ENCODE measurements at places on chromosomes 4 and X.

DNA sequence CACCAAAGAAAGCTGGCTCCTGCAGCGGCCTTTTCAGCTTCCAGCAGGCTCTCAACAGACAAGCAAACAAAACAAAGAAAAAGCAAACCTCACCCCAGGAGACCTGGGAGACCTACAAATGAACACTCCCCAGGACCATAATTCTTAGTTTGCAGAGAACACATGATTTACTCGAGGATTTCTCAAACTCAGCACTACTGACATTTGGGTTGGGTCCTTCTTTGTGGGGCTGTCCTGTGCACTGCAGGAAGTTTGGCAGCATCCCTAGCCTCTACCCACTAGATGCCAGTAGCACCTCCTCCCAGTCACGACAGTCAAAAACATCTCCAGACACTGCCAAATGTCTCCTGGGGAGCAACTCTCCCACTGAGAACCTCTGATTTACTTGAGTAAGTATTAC, 21.9 kb downstream of the APOO start:
- DNase-seq, result no peak

- DNase-seq, result no peak
These were observed 109.6 kb upstream of the FTHL17 start for GRCh38 chrX:31181377-31182000.

- DNase-seq, result no peak
These were observed 542 bp downstream of the RNF150 start for GRCh38 chr4:141132709-141133145.

DNA sequence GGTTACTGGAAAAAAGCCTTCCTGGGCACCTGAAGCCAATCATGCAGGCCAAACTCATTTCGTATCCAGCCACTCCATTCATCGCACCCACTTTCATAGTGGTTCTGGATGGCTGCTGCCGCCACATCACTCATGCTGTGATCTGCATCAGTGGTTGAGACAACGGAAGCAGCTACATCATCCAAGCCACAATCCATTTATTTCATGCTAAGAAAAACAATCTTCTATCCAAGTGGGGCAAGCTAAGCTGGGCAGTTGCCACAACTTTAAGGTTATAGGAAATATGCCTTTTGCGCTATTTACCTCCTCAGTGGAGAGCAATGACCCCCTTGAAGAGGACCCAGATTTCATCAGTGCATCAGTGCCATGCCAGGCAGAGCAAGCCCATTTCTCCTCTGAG, 124.6 kb downstream of the GRIA3 start:
- no peak for DNase-seq

DNA sequence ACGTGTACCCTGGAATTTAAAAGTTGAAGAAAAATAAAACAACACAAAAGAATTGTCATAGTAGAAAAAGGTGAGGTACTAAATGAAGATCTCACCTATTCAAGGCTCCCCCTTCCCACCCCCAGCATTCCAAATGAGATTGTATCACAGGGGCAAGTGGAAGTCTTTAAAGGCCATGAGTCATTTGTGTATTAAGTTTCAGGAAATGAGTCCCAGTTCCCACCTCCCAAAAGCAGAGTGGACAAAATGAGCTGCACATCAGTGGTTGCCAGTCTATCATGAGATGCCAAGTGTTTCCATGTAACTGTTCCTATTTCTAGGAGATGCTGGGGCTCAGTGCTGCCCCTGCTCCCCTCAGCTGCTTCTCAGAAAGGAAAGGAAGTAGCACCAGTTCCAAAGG, 20.1 kb downstream of the ARHGEF9 start:
- no peak for DNase-seq

- peak; percentile 53 for DNase-seq
These were observed 102.9 kb downstream of the GRXCR1 start for GRCh38 chr4:42995343-42995944.

GRCh38 chr4:85747882-85748491, 273.0 kb downstream of the ARHGAP24 start:
- peak; percentile 81 for DNase-seq

- no peak for DNase-seq
These were observed 87.2 kb upstream of the PITX2 start for GRCh38 chr4:110710070-110710469.

GRCh38 chr4:8148159-8148558, 10.5 kb downstream of the ABLIM2 start:
- DNase-seq, result no peak

GRCh38 chr4:14620567-14621141, 381.6 kb upstream of the CPEB2 start:
- no peak for DNase-seq

DNA sequence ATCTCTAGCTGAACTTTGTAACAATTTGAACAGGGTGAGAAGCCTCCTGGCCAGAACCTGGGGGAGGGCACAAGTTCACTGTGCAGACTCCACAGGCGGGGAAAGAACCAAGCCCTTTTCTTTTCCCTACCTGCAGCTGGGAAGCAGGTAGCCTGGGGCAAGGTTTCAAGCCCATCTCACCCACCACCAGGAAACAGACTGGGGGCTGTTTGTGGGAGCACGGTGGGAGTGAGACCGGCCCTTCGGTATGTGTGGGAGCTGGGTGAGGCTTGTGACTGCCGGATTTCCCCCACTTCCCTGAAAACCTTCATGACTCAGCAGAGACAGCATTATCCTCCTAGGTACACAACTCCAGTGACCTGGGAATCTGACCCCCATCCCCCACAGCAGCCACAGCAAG, 211.7 kb downstream of the ZNF674 start:
- DNase-seq, result no peak

- peak; percentile 95 for DNase-seq
These were observed 172.4 kb downstream of the TLL1 start for GRCh38 chr4:166045457-166045856.

DNA sequence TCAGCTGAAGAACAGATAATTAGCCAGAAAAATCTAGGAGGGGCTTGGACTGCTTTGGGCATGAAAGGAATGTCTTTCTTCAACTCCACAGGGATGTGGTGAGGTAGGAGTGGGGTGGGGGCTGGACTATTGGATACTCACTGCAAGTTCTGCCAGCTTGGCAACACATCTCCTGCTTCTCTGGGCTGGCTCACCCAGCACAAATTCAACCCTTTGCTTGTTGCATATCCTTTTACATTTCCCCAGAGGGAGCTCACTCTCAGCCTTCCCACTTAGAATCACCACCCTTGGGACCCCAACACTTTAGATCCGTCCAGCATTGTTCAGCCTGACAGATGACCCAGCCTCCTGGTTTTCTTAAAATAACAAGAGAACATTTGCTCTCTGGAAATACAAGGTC, 120.6 kb downstream of the KDR start:
- DNase-seq, result no peak

GRCh38 chr4:48071191-48071590, 54.6 kb downstream of the NIPAL1 start:
- no peak for DNase-seq

DNA sequence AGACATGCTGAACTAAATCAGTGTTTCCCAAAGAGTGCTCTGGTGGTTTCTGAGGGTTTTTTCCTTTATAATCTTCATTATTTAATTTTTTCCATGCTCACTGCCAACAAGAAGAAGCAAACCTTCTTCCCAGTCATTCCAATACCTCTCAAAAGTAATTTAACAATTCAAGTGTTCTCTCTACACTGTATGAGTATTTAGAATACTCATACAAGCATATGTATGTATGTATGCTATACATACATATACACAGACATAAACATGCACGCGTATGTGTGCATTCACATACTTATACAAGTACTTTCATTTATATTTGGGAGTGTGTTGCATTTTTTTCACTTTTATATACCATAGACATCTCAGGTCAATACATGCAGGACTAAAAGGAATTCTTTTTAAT, 54.3 kb upstream of the TXK start:
- no peak for DNase-seq

DNA sequence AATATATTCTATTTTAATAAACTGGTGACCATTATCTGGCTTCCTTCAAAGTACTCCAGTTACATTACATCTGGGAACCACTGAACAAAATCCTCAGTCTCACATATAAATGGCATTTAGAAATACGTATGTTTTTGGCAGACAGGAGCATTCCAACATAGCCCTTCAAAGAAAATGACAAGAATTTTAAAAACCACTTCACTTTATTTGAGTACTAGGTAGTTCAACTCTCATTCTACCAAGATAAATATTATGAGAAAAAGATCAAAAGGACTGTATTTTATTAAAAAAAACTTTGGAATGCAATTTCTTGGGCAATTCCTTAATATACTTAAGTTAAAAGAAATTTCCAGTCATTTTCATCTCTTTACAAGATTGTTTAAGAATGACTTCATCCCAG, 17.6 kb downstream of the TNIP3 start:
- no peak for DNase-seq

GRCh38 chrX:48522291-48522690, 683 bp downstream of the EBP start:
- no peak for DNase-seq

- DNase-seq, result no peak
These were observed 448.3 kb upstream of the ZFP42 start for GRCh38 chr4:187547316-187547715.
